ENCODE measurements at places on chromosomes 4 and X.

DNA sequence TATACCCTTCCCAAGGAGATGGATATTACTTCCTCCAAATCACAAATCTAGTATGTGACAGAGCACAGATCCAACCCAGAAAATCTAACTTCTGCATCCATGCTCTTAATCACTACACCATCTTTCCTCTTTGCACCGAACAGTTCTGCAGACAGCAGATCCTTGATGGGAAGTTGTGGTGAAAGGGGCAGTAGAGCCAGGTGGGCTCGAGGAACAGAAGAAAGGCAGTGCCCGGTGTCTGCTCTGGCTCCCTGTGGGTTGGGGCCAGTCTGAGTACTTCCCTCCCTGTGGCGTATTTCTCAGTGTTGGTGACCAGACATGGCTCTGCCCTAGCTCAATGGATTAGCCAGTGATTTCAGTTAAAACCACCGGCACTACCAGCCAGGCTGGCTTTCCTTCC, 15.3 kb downstream of the HOPX start:
- H3K4me3 ChIP-seq, result no peak overlapping the region
- DNase-seq, result no peak
- no peaks in the 10 kb centered on the region for H3K27me3 ChIP-seq

GRCh38 chr4:7987148-7987989, 47.7 kb upstream of the AFAP1 start:
- no peak overlapping the region for H3K27ac ChIP-seq
- no peaks in the 10 kb centered on the region for H3K27me3 ChIP-seq
- DNase-seq, result peak; percentile 77
- no peaks in the 10 kb centered on the region for H3K36me3 ChIP-seq
- peaks cover 5% of the 10 kb centered on the region for H3K4me1 ChIP-seq
- no peak overlapping the region for H3K4me3 ChIP-seq

- H3K27me3 ChIP-seq, result no peaks in the 10 kb centered on the region
- no peak overlapping the region for H3K4me3 ChIP-seq
- no peak for DNase-seq
- no peak overlapping the region for H3K27ac ChIP-seq
Measured at GRCh38 chr4:41586675-41587225, 48.8 kb downstream of the LIMCH1 start.

GRCh38 chrX:43840265-43840664, 42.0 kb downstream of the MAOB start:
- no peaks in the 10 kb centered on the region for H3K4me1 ChIP-seq
- no peaks in the 10 kb centered on the region for H3K36me3 ChIP-seq
- no peak overlapping the region for H3K4me3 ChIP-seq
- H3K27ac ChIP-seq, result no peak overlapping the region
- no peaks in the 10 kb centered on the region for H3K27me3 ChIP-seq

GRCh38 chr4:11130195-11130970, 298.3 kb downstream of the HS3ST1 start:
- H3K4me1 ChIP-seq, result peaks cover 2% of the 10 kb centered on the region
- DNase-seq, result no peak
- no peak overlapping the region for H3K4me3 ChIP-seq
- no peaks in the 10 kb centered on the region for H3K36me3 ChIP-seq
- H3K27ac ChIP-seq, result no peak overlapping the region

DNA sequence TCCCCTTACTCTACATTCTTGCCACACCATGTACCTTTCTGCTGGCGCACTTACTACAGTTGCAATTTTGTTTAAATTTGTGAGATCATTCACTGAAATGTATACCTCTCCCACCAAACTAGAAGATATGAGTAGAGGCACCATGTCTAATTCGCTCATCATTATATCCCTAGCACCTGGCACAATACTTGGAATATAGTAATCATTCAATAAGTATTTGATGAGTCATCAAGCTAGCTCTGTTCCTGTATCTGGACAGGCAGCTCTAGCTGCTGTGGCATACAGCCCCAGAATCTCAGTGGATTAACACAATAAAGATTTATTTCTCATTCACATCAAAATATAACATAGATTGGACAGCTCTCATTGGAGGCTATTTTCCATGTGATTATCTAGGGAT, 245.9 kb downstream of the IDS start:
- no peak for DNase-seq
- H3K4me1 ChIP-seq, result no peaks in the 10 kb centered on the region
- no peak overlapping the region for H3K27ac ChIP-seq

DNA sequence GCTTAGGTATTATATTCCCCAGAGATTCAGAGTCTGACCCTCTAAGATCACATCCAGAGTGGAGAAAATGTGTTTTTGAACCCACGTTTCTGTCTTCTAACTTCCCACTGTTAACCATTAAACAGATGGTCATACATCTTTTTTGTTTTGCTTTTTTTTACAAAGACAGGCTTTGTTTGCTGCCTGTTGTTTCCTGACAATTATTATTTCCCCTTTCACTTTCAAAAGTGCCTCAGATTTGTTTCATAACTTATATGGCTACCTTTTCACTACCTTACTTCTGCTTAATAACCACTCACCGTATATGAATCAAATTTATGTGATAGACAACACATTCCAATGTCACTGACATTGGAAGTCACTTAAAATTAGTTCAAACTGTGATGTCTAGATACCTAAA, 142.2 kb downstream of the HS3ST1 start:
- H3K36me3 ChIP-seq, result no peaks in the 10 kb centered on the region
- DNase-seq, result no peak
- no peak overlapping the region for H3K4me3 ChIP-seq

DNA sequence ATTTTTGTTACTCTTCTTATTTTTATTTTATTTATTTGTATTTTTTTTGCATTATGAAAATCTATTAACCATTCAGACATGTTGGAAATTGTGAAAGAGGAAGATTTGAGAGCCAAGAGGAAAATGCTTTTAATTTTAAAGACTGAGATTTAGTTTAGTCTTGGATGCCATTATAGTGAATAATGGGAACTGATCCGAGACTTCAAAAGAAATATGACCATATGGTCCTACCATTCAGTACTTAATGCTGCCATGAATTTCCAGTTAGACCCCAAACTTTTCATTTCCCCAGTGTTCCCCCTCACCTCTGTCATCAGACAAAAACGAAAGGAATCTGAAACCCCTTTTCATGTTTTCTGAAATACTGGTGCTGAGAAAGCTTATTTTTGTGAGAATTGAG, 95.5 kb downstream of the TENM3 start:
- no peaks in the 10 kb centered on the region for H3K36me3 ChIP-seq
- H3K27me3 ChIP-seq, result no peaks in the 10 kb centered on the region
- DNase-seq, result no peak
- no peak overlapping the region for H3K4me3 ChIP-seq
- no peaks in the 10 kb centered on the region for H3K4me1 ChIP-seq

Measured in ovary (tissue), 10 donors.